ENCODE measurements at places on chromosomes 7 and 10. TPM values are rescaled to one million over a fixed set of nuclear protein-coding genes. Genes with fewer than 3 reads are reported as not detected.

GRCh38 chr10:45419676-45420025 is 45.6 kb downstream of the ALOX5 start:
- no peak for DNase-seq

GRCh38 chr10:18226336-18226735 is 86.1 kb downstream of the CACNB2 start:
- no peak for DNase-seq

GRCh38 chr10:113879691-113880090 is 25.2 kb downstream of the NHLRC2 start:
- DNase-seq = no peak

DNA sequence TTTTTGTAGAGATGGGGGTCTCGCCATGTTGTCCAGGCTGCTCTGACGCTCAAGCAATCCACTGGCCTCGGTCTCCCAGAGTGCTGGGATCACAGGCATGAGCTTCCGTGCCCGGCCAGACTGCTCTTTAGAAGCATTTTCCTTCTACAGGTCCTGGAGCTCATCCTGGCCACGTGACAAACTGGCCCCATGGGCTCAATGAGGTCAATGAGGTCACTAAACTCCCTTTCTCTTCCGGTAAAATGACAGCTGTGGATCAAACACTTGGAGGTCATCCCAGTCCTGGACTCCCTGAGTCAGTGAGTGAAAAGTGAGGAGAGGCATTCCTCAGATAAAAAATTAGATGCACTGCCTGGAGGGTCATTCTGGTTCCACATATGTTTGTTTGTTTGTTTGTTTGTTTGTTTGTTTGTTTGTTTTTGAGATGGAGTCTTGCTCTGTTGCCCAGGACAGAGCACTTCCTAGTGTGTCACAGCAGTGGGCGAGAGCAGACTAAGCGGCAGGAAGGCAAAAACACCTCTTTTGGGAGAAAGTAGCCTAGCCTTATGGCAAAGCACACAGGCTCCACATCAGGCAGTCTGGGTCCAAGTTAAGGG is 134.9 kb downstream of the TNS3 start:
- DNase-seq = no peak

GSDME gene
- 1.3 TPM for total RNA-seq

CYP3A7 gene
- total RNA-seq = not detected

WEE2 gene
- not detected for total RNA-seq

GPC2 gene
- total RNA-seq = 8.8 TPM

NPSR1 gene
- total RNA-seq = not detected

GRCh38 chr10:104515678-104516199 is 125.4 kb upstream of the SORCS3 start:
- no peak for DNase-seq

DNA sequence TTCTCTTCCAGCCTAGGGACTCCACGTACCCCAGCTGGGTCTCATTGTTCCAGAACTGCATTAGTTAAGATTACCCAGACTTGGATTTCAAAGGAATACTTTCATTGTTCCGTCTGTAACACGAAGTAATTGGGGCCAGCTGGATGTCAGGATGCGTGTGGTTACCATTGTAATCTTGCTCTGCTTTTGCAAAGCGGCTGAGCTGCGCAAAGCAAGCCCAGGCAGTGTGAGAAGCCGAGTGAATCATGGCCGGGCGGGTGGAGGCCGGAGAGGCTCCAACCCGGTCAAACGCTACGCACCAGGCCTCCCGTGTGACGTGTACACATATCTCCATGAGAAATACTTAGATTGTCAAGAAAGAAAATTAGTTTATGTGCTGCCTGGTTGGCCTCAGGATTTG is 21.0 kb downstream of the LRRC17 start:
- DNase-seq = no peak

ZNF365 gene
- total RNA-seq = not detected

- peak; percentile 75 for DNase-seq
Measured at GRCh38 chr10:101817337-101818118, 716 bp downstream of the OGA start.
